ENCODE measurements at places on chromosomes 11 and 22.

DNA sequence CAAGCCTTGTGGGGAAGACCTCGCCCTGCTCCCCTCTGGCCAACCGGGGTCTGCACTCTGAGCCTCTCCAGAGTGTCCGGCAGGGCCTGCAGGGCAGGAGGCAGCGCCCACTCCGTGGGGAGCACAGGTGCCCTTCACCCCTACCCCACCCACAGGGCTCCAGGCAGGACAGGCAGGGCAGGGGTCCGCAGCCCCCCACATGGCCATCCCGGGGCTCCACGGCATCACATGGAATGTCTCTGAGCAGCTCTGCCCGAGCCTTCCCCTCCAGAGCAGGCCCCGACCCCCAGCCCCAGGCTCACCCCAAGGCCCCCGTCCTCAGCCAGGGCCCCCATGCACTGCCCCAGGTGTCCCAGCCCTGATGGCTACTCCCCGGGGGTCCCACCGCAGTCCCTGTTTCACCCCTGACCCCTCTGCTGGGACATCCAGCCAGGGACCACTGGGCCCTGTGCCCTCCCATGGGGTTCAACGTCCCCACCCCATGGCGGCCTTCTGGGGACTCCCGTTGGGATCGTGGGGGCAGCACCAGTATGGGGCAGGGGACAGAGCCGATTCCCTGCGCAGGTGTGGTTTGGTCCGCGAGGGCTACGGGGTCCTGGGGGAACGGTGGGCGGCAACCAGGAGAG is 77.7 kb downstream of the BRD1 start:
- no peak for DNase-seq

GRCh38 chr22:28054819-28055208 is 135.8 kb upstream of the PITPNB start:
- DNase-seq, result no peak

DNA sequence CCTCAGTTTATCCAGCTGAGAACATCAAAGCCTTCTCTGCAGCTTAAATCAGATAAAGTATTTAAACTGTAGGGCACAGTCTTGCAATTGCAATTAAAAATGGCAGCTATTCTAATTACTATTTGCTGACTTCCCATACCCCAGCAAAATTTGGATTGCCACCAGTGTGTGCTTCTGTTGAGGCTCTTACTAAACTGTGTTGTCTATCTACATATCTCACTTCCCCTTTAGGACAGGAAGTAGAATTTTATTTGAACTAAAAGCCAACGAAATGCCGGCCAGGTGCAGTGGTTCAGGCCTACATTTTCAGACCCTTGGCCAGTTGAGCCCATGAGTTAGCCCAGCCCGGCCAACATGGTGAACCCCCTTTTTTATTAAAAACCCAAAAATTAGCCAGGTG is 7.1 kb downstream of the SAA4 start:
- DNase-seq, result no peak

GRCh38 chr11:23124996-23125395 is 264.7 kb upstream of the CCDC179 start:
- DNase-seq, result no peak

GRCh38 chr11:119894916-119895315 is 165.9 kb upstream of the NECTIN1 start:
- no peak for DNase-seq

- peak; percentile 36 for DNase-seq
These were observed at the start of gene PLCB3 for GRCh38 chr11:64251016-64251752. TSS of gene PLCB3 (plus strand) at chr11:64251530. CDS start at chr11:64251650, 120 bp downstream.

- no peak for DNase-seq
These were observed 127.9 kb upstream of the CEP126 start for GRCh38 chr11:101786916-101787315.

DNA sequence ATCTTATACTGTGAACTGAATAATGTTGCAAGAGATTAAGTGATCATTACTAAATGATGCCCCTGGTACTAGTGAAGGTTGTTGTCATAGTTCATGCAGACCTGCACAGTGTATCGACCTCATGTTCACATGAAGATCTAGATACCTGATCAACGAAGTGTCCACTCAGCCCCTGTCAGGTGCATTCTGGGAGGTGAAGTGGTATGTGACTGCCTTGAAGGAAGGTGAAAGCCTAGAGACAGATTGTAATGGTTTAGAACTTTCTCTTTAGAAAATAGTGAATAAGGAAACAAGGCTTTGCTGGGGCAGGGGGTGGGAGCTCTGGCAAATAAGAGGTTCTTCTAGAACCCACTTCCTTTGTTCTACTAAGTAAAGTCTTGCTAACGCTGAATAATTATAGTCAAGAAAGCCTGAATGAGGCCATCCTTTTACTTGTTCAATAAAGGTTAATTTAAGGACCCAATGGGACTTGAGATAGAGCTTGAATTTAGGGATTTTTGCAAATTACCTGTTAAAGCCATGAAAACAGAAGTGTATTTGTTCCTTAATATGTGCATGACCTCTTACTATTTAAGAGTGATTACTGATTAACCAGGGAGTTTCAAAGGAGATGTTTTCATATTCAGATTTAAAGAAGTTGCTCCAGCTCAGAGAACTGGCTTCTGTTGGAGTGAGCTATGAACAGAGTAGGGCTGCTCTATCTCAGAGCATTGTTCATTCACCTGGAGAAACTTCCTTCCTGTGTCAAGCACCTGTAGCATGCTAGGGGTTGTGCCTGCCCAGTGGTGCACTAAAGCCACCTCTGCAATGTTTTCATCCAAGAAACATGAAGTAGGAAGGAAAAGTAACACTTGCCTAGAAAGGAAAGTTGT is 45.3 kb downstream of the C22orf31 start:
- no peak for DNase-seq

- no peak for DNase-seq
These were observed 620 bp upstream of the TUBGCP6 start for GRCh38 chr22:50245214-50246072.

- no peak for DNase-seq
These were observed 27.3 kb downstream of the BCL2L13 start for GRCh38 chr22:17665854-17666253.

DNA sequence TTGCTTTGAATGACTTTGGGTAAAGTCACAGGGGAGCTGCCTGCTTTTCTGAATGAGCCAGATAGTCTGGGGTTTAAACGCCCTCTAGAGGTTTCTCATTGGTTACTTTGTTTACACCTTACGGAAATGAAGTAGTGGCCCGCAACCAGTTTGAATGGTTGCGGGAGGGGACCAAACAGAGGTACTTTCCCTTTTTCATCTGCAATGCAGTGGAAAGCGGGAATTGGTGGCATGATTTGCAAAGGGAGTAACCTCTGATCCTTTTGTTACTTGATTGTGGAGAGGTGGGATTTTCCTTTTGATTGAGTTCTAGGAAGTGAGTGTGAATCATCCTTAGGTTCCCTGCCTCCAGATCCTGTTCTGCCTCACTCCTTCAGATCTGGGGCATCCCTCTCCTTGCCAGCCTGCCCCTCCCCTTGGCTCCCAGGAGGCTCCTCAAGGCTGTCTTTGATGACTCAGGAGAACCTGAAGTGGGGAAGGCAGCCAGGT is 15.9 kb upstream of the GLYATL1 start:
- DNase-seq, result peak; percentile 42

DNA sequence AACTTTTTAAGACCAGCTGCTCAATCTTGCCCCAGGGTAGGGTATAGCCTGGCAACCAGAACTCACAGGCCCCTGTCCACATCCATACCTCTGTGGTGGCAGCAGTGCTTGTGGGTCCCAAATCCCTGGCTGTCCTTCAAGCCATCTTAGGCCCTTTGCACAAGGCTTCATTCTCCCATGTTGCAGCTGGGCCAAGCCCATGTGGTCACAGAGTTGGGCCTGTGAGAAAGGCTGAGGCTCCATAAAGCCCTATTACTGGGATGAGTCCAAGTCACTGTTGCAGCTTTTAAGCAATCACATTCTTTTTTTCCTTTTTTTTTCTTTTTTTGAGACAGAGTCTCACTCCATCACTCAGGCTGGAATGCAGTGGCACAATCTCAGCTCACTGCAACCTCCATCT is 47.9 kb upstream of the SLC25A1 start:
- DNase-seq, result no peak

GRCh38 chr22:41369424-41369745 is 12.4 kb upstream of the TEF start:
- no peak for DNase-seq

DNA sequence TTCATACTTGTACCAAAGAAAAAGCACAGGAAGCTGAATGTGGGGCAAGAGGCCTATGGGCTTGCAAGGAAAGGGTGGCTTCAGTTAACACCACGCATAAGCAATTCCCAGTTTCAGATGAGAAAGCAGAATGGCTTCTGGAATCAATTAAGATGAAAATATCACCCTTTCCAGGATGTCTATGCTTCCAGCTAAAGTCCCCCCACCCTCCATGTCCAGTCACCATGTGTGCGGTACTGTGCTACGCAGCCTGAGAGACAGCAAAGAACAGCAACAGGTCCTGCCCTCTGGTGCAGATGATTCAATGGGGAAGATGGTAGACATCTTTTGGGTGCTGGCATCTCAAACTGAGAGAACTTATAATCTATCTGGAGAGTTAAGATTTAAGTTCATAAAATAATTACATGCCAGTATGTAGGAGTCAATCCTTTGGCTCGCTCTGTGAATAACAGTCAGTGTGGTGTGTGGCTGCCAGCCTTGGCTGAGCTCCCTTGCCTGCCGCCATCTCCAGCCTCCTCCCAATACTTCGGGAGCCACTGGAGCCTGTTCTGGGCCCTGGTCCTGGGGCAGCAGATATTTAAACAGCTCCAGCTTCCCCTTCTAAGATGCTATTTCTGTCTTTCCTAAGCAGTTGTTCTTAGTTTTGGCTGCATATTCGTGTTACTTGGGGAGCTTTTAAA is 44.5 kb downstream of the ME3 start:
- peak; percentile 66 for DNase-seq

DNA sequence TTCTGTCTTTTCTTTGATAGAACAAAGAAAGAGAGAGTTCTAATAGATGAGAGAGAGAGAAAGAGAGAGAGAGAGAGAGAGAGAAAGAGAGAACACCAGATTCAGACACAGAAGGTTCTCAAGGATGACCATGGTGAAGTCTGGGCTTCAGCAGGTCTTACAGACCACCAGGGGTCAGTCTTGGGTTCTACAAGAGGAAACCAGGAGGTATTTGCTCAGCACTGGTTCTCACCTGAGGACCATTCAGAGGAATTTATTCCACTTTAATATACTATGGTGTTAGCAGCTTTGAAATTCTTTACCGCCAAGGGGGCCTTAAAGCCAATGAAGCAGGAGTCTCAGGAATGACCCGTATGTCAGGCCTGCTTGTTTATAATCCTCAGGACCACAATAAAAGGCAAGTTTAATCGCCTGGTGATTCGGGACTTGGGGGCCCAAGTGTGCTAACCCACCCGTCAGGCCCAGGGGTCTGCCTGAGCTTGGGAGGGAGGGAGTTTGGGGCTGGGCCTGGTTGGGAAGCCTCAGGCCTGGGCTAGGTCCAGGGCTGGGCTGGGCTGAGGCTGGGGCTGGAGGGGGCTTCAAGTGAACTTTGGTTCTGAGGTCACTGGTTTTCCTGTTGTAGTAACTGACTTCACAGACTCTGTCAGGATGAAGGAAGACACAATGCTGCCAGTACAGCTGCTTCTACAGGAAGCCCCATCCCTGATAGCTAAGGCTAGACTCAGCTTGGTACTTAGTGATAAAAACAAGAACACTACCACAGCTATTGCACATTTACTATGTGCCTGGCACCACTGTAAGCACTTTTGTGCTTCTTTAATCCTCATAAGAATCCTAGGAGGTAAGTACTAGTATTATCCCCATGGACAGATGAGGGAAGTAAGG is 179.2 kb upstream of the ZBED5 start:
- peak; percentile 61 for DNase-seq

DNA sequence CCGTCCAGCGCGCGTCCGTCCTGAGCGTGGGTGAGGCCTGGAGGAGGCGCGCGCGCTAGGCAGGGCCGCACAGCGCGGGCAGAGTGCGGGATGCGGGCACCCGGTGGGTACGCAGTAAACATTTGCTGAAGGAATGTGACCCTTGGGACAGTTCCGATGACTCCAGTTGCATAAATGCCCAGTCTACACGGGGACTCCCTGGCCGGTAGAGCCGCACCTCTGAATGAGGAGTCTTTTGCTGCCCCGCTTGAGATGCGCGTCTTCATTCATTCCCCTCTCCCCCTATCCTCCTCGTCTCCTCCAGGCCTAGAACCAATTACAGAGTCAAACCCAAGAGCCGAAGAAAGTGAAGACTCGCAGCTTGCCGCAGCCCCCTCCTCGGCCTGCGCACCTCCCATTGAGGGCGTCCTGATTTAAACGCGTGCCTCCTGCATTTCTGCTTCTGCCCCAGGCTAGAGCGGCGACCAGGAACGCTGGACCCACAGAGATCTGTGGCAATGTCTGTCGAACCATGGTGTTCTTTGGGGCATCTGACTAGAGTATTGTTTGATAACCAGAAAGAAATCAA is 729 bp upstream of the CHKB start:
- DNase-seq, result no peak

GRCh38 chr11:79437278-79437980 is 3.4 kb downstream of the TENM4 start:
- peak; percentile 53 for DNase-seq

GRCh38 chr22:36963302-36963701 is 49.9 kb downstream of the CSF2RB start:
- DNase-seq, result no peak

DNA sequence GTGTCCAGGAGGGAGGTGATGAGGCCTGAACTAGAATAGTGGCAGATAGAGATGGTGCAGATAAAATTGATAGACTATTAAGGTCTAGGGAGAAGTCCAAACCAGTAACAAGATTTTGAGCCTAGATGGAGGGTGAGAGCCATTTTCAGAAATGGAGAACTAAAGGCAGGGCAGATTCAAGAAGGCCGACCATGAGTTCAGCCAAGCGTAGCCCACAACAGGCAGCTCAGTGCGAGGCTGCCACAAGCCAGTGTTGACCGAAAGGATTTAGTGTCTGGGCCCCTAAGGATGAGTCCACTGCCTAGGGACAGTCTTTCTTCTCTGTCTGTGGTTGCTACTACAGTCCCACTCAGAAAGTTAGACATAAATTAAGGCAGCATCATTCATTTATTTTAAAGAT is 51.7 kb downstream of the PPP2R1B start:
- no peak for DNase-seq

- no peak for DNase-seq
These were observed 11.3 kb downstream of the FADS3 start for GRCh38 chr11:61880031-61880430.

DNA sequence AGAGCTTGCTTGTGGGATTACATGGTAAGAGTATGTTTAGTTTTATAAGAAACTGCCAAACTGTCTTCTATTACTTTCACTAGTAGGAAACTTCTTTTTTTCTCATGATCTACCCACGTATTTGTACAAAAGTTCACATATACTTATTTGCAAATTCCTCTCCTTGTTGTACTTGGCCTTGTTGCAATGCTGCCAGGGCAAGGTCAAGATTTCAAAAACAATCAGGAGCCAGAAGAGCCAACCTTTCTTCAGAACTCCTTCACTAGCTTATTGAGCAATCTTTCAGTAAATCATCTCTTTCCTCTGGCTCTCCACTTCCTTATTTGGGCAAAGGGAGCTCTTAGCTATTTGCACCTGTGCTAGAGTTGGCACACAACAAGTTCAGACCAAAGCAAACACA is 9.7 kb downstream of the SRSF8 start:
- peak; percentile 68 for DNase-seq

- peak; percentile 53 for DNase-seq
These were observed 5.9 kb downstream of the USP2 start for GRCh38 chr11:119375337-119376196.

Data from fibroblast of upper back skin (primary cell).